ENCODE measurements at places on chromosomes 1 and 21.

- no peak for DNase-seq
Observed at GRCh38 chr1:53125623-53126360, 16.6 kb downstream of the SLC1A7 start.

GRCh38 chr1:158496374-158496773 is 24.4 kb downstream of the OR10R2 start:
- DNase-seq: no peak

DNA sequence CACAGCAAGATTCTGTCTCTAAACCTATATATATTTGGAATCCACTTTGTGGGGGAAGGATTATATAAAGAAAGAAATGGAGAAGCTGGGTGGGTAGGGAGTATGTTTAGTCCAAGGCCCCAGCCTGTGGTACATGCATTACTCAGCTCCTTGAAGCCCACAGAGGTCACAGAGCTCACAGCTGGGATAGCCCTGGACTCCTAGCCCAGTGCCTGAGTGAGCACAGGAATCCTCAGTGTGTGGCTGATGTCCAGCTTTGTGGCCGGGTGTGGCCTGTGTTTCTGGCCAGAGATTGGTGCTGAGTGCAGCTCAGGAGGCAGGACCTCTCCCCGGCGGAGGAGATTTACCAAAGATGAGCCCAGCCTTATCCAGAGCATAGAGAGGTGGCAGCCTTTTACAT is 7.6 kb downstream of the CAPN9 start:
- DNase-seq: no peak

- no peak for DNase-seq
Observed at GRCh38 chr21:44552681-44553080, 1.4 kb upstream of the KRTAP10-2 start.

- peak; percentile 91 for DNase-seq
Observed at GRCh38 chr1:225777583-225778336, at the start of gene SRP9. Gene SRP9, plus strand, starts transcription at chr1:225777826. Its CDS starts 115 bp downstream, at chr1:225777941.

- DNase-seq: no peak
Observed at GRCh38 chr1:40592107-40592803, 60.8 kb downstream of the ZNF684 start.

DNA sequence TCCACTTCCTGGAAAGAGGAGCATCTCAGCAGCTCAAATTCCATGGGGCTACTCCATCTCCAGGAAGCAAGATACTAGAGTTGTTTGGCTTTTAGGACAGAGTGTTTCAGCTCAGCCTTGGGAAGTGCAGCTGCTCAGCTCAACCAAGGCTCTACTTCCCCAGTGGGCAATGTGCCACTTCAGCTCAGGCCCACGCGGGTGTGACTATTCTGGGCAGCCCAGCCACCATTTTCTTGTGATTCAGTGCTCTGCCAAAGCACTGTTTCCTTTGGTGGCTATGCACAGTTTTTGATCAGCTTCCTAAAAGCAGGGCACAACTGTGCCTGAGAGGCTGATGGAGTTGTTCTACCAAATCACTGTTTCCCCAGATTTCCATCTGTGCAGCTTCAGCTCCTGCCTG is 1104.9 kb upstream of the TMPRSS15 start:
- no peak for DNase-seq

DNA sequence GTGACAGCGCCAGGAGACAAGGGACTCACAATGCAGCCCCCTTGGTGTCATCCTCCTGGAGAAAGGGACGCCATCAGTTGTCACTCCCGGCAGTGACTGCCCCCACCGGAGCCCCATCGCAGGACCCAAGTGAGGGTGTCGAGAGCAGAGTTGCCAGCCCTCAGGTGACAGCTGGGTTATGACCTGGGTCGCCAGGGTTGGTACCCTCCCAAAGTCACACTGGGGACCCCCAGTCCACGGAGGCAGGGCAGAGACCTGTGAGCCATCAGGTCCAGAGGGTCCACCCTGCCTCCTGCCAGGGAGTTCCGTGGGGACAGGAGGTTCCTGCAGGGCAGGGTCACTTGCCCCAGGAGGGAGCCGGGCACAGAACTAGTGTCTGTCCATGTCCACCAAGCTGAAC is 78.2 kb upstream of the IFFO2 start:
- no peak for DNase-seq

- no peak for DNase-seq
Observed at GRCh38 chr1:109502364-109502851, 7.1 kb downstream of the AMIGO1 start.

GRCh38 chr1:171877701-171878100 is 36.4 kb downstream of the DNM3 start:
- no peak for DNase-seq

- DNase-seq: no peak
Observed at GRCh38 chr1:107727866-107728265, 237.1 kb downstream of the VAV3 start.

GRCh38 chr1:78843546-78843945 is 163.0 kb downstream of the ADGRL4 start:
- DNase-seq: no peak

DNA sequence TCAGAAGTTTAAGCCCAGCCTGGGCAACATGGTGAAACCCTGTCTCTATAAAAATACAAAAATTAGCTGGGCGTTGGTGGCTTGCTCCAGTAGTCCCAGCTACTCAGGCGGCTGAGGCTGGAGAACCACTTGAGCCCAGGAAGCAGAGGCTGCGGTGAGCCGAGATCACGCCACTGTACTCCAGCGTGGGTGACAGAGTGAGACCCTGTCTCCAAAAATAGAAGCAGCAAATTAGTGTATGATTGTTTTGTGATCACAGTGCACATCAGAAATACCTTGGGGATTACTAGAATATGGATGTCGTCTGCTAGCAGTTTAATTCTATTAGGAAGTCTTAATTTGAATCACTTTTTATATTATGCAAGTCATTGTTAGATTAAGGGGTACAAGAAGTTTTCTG is 59.0 kb downstream of the ZBTB17 start:
- DNase-seq: no peak

- DNase-seq: no peak
Observed at GRCh38 chr1:108114033-108114599, 86.0 kb downstream of the SLC25A24 start.

Measured in HS-5 (cell line).